ENCODE measurements at places on chromosomes 3 and 15. TPM values are rescaled to one million over a fixed set of nuclear protein-coding genes. Genes with fewer than 3 reads are reported as not detected.

DNA sequence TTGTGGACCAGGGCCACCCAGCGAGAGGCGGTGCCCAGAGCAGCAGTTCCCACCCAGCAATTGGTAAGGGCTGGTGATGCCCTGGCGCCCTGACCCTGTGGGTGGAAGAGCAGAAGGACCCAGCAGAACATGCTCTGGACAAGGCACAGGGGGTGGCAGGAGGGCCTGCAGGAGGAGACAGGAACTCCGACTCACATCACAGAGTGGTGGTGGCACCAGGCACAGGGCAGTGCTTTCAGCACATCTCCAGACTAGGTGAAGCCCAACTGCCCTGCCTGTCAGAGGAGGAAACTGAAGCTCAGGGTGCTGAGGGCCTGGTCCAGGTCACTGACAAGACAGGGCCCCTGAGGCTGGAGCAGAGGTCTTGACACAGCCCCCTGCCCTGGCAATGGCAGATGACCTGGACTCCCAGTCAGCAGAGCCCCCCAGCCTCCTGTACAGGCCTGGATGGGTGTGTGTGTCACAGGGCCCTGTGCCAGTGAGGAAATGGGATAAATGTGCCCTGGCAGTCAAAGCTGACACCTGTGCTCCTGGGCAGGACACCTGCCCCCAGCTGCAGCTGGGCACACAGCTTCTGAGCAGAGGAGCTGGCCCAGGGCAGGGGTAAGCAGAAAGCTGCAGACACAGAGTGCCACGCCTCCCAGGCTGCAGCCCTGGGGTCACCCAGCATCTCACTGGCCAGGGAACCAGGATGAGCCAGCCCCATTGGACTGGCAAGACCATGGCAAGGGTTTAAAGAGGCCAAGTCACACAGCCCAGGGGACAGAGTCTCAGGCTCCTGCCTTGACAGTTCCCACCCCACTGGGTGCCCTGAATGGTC, 11.4 kb downstream of the KLF15 start:
- peaks cover 11% of the 10 kb centered on the region for H3K36me3 ChIP-seq
- no peak for DNase-seq
- no peaks in the 10 kb centered on the region for H3K4me1 ChIP-seq
- no peaks in the 10 kb centered on the region for H3K27me3 ChIP-seq
- H3K27ac ChIP-seq: no peak overlapping the region

DNA sequence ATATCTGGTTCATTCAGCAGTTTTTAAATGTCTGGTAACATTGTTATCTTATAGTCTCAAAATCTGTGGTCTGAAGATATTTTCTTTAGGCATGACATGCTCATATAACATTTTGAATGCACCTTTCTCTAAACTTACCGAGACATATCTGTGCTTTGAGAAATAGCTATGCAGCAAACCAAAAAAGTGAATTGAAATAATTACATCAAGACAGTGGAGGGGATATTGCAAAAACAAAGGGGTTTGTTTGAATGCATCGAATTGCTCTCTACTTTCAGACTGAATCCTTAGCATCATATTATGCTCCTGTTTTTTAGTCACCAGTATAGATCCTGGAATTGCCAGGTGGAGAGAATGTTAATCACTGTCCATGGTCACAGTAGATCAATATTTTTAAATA, 5.1 kb downstream of the ARPP21 start:
- no peaks in the 10 kb centered on the region for H3K36me3 ChIP-seq
- DNase-seq: no peak
- no peak overlapping the region for H3K4me3 ChIP-seq
- peaks cover 11% of the 10 kb centered on the region for H3K4me1 ChIP-seq
- H3K27ac ChIP-seq: no peak overlapping the region
- no peaks in the 10 kb centered on the region for H3K27me3 ChIP-seq

DNA sequence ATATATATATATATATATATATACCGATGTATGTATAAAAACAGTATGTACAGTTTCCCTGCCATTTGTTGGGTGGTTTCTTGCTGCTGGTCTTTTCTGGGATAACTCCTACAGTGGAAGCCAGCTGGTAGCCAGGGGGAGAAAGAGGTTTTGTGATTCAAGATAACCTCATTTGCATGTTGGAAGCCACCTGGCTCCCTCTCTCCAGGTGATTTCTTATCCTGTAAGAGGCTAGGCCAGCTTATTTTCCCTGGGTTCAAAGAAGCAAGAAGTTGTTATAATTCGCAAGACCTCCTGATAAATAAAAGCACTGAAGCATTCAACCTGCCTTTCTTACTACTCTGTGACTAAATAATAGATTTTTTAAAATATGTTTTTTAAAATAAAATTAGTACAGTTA, 443.3 kb downstream of the VGLL3 start:
- H3K4me1 ChIP-seq: no peaks in the 10 kb centered on the region
- no peaks in the 10 kb centered on the region for H3K36me3 ChIP-seq
- no peaks in the 10 kb centered on the region for H3K27me3 ChIP-seq
- no peak overlapping the region for H3K4me3 ChIP-seq

GRCh38 chr15:36271048-36271447, 308.4 kb upstream of the CDIN1 start:
- DNase-seq: no peak
- H3K27ac ChIP-seq: no peak overlapping the region
- H3K36me3 ChIP-seq: no peaks in the 10 kb centered on the region
- no peaks in the 10 kb centered on the region for H3K4me1 ChIP-seq

- no peaks in the 10 kb centered on the region for H3K36me3 ChIP-seq
- no peak overlapping the region for H3K27ac ChIP-seq
- no peaks in the 10 kb centered on the region for H3K4me1 ChIP-seq
- no peaks in the 10 kb centered on the region for H3K27me3 ChIP-seq
- H3K4me3 ChIP-seq: no peak overlapping the region
- no peak for DNase-seq
Observed at GRCh38 chr3:154013736-154014135, 107.5 kb upstream of the ARHGEF26 start.

Gene ANKRD34C
- not detected for total RNA-seq

All from lung (tissue), 17 donors.